ENCODE measurements at places on chromosomes 1 and 21.

DNA sequence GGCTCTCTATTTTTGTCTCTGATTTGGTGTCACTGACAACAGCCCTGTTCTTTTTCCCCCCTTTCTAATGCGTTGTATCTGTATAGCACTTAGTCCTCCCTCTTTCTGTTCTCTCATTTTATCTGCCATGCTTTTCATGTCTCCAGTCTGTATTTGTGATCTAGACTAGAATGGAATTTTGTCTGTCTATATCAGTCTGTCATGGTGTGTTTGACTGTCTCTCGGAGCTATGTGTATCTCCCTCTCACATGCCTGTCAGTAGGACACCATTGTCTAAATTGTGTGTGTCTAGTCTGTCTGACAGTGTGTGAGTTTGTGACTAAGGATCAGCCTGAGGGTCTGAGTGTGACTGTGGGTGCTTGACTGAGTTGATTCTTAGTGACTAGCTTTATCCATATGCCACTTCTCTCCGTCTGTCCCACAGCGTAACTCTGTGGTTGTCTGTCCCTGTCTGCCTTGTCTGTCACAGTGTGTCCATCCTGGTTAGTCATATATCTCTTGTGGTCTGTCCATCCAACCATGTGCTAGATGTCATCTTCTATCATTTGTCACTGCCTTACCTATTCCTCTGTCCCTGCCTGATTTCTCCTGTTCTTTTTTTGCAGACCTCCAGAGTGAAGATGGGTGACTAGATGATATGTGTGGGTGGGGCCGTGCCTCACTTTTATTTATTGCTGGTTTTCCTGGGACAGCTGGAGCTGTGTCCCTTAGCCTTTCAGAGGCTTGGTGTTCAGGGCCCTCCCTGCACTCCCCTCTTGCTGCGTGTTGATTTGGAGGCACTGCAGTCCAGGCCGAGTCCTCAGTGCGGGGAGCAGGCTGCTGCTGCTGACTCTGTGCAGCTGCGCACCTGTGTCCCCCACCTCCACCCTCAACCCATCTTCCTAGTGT, 1.4 kb upstream of the B4GALT2 start:
- DNase-seq, result no peak

DNA sequence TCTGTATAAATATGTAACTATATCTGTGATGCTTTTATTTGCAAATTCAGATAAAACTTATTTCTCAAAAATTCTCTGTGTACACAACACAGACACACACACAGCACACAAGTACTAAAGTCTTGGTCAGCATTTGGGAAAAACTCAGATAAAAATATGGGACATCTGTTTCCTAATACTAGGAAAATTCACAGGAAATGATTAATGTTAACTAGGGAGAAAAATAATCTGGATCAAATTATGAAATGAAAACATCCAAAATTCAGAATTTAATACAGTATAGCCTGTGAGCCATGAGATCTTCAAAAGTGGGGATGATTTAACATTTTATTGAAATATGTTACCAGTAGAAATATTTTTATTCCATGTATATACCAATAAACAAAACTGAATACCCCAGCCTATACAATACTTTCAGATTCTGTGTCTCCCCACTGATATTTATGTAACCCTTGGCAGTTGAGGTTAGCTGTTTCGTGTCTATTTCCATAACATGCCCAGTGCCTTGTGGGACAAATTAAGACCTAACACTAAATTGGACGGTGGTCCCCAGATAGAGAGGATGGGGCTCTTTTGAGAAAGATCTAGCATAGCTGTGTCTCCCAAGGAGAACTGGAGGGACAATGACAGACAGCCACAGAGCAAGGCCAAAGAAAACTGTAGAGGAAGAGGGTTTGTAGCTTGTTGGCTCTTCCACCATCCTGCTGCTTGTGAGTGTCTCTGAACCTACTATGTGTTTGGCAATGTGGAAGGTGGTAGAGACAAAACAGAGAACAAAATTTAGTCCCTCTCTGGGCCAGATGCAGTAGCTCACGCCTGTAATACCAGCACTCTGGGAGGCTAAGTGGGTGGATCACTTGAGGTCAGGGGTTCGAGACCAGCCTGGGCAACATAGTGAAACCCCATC, 47.2 kb downstream of the GNG12 start:
- no peak for DNase-seq

- DNase-seq, result no peak
Observed at GRCh38 chr1:236381565-236382158, 12.4 kb upstream of the EDARADD start.

DNA sequence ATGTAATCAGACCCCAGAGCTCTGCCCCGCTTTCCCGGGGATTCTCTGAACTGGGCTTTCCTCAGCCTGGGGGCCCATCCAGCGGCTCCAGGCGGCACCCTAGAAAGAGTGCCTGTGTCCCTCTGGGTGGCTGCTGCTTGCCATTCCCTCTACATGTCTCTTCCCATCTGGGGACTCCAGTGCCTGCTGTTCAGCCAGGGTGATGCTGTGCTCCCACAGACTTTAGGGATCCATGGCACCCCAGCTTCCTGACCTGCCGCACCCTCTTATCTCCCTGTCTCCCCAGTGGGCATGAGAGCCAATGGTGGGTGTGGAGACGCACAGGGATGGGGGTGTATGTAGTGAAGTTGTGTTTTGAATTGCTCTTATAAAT, 16.2 kb downstream of the TRAPPC10 start:
- DNase-seq, result no peak

DNA sequence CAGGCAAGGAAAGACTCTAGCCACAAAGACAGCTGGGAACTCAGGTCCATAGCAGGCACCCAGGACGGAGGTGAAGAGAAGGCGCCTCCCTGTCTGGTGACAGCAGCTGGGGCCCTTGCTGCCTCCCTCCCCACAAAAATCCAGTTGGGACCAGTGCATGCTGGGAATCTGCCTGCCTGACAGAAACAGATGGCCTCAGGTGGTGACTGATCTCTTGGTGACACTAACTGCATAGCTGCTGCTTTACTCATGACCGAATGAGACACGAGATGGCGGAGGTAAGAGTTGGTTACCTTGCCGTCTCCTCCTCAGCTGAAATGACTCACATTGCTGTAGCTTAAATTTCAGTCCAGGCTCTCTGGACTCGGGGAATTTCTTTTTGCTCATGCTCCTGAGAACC, 130.3 kb downstream of the FGGY start:
- DNase-seq, result no peak

DNA sequence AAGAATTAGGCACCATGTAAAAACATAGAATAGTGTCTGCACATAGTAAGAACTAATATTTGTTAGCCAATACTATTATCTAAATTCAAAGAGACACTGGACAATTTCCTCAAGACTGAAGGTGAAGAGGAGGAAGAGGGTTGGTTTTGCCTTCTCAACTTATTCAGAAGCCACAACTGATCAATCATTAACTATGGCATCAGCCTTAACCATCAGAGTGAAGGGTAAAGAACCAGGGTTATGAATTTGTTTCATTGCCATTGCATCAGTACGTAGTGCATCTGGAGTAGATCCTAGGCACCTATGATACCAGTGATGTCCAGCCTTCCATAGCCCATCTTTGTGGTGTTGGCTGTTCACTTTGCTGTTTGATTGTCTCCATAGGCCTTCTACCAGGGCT, 421.7 kb upstream of the DEPDC1 start:
- no peak for DNase-seq

- no peak for DNase-seq
Observed at GRCh38 chr1:62508187-62508758, 71.4 kb downstream of the USP1 start.

DNA sequence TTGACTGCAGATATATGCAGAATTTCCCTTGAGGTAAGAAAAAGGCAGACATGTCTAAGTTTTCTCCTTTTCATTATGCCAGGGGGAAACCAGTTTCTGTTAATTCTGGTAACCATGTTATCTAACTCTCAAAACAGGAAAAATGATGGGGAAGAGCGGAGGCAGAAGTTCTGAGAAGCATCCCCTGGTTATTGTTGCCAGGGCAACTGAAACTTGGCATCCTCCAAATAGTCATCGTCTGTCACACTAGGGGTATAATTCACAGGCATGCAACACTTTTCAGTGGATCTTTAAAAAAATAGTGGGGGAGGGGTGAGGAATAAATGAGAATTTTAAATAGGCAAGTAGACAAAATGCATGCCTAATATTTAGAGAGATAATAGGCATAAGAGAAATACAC, 715.3 kb upstream of the CXADR start:
- DNase-seq, result no peak

GRCh38 chr1:229059671-229060539, 211.0 kb upstream of the RAB4A start:
- DNase-seq, result no peak

DNA sequence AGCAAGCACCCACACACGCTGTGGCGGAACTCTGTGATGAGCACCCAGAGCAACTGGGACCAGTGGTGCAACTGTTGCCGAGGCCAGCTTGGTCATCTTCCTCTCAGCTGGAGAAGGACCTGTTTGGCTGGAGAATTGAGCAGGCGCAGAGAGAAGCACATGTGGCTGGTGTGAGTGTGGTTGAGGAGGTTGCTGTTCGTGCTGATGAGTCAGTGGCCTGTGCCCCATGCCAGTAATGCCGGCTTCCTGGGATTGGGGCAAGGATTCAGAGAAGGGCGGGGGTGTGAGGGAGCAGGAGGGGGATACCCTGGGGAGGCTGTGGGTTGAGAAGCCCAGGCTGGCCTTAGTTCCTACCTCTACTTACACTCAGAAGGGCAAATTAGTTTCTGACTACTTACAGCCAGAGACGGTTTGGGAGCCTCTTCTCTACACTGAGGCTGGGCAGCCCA, 57.5 kb upstream of the EPS8L3 start:
- DNase-seq, result no peak

- peak; percentile 18 for DNase-seq
Observed at GRCh38 chr1:234368320-234369032, 4.8 kb upstream of the COA6 start.

DNA sequence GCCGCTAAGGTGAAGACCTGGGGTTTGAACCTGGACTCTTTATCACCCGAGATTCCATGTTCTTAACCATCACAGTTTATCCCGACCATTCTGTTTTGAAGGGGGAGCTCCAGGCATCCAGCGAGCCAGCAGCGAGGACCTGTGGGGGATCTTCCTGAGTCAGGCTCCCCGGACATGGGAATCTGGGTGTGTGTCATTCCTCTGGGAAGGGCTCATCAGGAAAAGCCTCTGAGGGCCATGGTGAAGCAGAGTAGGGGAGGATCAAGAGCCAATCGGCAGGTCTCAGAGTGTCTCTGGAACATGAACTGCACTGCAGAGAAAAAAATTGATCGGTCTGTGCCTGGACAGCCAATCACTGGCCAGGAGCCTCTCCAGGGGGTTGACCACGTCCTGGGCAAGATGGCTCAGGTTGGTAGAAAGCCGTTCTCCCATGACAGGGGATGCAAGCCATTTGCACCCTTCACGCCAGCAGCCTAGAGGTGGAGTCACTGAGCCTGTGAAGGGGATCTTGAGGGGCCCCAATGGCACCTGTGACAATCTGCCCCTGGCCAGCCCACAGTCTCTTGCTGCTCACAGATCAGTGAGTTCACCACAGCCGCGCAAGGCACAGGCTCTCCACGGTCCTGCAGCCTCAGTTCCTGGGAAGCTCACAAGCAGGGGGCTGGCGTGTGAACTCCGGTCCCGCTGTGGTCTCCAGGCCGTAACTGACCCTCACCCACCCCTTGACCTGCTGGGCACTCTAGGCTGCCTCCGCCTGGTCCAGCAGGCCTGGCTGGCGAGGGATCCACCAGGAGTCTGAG, 20.4 kb upstream of the ACTRT2 start:
- DNase-seq, result no peak

GRCh38 chr1:210944252-210944651, 189.7 kb downstream of the KCNH1 start:
- no peak for DNase-seq

- DNase-seq, result no peak
Observed at GRCh38 chr1:41416081-41416480, 54.8 kb downstream of the FOXO6 start.

DNA sequence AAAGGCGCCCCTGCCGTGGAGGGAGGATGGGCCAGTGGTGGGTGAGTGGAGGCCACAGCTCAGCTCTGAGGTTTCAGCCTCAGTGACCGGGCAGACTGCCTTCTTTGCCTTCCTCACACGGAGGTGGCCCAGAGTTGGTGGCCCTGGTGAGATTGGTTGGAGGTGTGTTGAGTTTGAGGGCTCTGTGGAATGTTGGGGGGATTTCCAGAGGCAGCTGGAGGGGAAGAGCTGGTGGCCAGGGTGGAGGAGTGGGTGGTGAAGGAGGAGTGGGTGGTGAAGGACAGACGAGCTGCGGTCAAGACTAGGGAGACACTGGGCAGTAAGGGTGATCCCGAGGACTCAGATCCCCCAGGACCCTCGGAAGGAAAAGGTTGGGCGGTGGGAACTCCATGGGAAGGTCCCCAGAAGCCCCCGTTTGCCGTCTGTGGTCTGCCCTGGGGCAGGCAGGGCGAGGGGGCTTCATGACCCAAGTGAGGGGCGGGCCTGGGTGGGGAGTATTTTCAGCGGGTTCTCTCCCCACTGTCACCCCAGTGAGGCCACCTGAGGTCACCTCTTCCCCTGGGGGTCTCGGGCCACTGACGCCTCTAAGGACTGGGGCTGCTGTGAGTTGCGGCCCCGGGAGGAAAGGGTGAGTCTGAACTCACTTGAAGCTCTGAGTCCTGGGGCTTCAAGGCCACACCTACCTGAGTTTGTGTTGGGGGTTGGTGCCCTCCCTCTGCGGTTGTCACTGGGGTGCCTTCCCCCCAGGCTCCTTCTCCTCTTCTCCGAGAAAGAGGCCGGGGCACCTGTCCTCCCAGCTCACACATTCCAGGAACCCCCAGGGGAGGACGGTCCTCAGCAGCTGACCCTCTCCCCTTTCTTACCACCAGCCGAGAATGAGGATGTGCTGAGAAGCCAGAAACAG, 22.7 kb upstream of the PIK3CD start:
- peak; percentile 37 for DNase-seq

GRCh38 chr1:39167632-39168209, 36.8 kb upstream of the MACF1 start:
- no peak for DNase-seq

DNA sequence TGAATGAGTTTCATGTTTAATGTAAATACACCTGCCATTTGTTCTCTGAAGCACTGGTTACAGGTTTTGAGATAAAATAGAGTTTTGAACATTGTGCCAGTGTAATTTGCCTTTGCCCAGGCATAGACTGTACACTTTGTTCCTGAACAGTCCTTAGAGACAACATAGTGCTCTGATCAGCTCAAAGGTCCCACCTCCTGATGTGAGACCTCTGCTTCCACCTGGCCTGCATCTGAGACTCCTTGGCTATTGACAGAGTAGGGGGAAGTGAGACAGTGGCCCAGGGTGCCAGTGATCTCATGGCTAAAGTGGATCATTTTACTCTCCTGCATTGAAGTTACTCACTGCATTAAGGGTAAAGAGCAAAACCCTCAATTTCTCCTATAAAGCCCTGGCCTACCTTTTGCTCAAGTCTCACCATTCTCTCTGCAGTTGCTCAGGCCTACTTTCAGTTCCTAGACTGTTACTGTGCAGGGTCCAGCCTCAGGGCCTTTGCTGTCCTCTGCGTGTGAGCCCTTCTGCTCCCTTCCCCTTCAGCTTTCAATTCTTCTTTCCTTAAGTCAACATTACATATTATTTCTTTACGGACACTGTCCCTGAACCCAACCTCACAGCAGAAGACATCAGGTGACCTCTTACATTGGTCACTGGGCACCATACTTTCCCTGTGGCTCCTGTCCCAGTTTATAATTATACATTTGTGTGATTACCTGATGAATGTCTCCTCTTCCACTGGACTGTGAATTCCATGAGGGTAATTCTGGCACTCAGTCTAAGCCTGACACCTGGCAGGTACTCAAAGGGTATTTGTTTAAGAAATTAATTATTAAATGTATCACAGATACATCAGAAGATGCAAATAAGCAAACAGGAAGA, 142.9 kb downstream of the ROR1 start:
- DNase-seq, result no peak

Data from stimulated activated CD4-positive, alpha-beta T cell treated with anti-CD3 and anti-CD28 coated beads, Interleukin-1b, Interleukin-23, amount 100 ng/mL, for 4 hours (primary cell).